ENCODE measurements at places on chromosomes 4 and X.
A peak's percentile ranks its signal among the peaks of the same experiment; 100 is the strongest.

DNA sequence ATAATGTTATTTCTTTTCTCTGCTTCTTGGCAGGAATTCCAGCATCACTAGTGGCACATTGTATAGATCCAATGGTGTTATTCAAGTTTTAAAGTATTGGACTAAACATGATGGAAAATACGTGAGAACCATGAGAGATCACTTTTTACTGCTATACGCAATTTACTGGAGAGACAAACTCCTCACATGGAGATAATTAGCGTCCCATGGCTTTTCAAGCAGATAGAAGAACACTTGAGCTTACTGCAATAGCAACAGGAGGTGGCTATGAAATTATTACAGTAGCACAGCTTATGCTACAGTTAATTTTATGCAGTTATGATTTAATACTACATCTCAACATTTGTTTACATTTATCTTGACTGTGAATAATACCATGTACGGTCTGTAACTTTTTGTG lies 11.9 kb upstream of the TMEM185A start:
- no peaks in the 10 kb centered on the region for H3K27me3 ChIP-seq
- no peaks in the 10 kb centered on the region for H3K36me3 ChIP-seq
- H3K4me1 ChIP-seq: no peaks in the 10 kb centered on the region
- no peak overlapping the region for H3K27ac ChIP-seq
- no peak overlapping the region for H3K4me3 ChIP-seq

DNA sequence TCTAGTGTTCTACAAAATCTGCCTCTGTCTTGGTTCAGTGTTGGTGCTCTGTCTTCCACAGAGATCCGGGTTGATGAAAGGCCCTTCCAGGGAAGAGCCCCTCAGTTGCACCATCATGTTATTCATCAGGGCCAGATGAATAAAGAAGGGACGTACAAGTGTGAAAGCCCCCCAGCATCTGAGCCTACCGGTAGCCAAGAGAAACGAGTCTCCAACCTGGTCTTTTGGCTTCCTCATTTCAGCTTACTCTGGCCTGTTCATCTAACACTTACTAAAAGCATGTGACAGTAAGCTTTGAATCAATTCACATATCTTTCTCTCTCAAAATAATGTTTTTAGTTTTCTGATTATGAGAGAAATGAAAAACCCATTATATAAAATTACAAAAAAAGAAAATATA lies 19.2 kb downstream of the MEPE start:
- DNase-seq: no peak
- H3K27ac ChIP-seq: no peak overlapping the region
- no peaks in the 10 kb centered on the region for H3K36me3 ChIP-seq
- no peaks in the 10 kb centered on the region for H3K27me3 ChIP-seq
- no peaks in the 10 kb centered on the region for H3K4me1 ChIP-seq

DNA sequence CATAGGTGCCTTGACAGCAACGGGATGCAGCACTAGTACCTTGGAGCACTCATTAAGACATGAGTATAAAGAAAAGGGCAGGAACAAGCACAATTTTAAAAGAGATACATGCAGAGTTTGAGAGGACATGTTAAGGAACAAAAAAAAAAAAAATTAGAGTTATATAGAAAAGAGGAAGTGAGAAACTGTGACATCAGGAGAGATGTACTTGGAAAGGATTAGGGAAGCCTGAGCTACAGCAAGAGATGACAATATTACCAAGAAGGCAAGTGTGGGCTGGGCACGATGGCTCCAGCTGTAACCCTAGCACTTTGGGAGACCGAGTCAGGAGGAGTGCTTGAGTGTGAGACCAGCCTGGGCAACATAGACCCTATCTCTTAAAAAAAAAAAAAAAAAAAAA lies 37.4 kb downstream of the GPR143 start:
- no peak for DNase-seq
- no peaks in the 10 kb centered on the region for H3K27me3 ChIP-seq
- H3K4me1 ChIP-seq: no peaks in the 10 kb centered on the region
- H3K4me3 ChIP-seq: no peak overlapping the region
- H3K36me3 ChIP-seq: no peaks in the 10 kb centered on the region

DNA sequence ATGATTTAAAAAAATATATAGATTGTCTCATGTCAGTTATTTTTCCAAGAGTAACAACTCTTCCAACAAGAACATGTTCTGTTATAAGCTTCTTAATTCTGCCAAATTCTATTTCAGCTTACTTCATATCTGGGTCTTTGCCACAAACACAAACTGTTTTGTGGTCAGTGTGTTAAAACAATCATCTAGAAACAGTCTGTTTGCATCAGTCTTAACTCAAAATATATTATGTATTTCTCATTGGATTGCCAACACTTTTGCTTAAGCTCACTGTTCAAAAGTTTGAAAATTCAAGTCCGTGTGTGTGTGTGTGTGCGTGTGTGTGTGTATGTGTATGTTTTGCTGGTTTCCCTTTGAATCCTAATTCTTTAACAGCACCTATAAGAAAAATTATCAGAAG lies 752.3 kb upstream of the NDST4 start:
- H3K4me3 ChIP-seq: no peak overlapping the region
- no peak for DNase-seq
- no peak overlapping the region for H3K27ac ChIP-seq
- H3K27me3 ChIP-seq: no peaks in the 10 kb centered on the region
- no peaks in the 10 kb centered on the region for H3K36me3 ChIP-seq

GRCh38 chr4:165879641-165880040 lies 6.6 kb downstream of the TLL1 start:
- no peaks in the 10 kb centered on the region for H3K36me3 ChIP-seq
- H3K27me3 ChIP-seq: no peaks in the 10 kb centered on the region
- no peak for DNase-seq
- H3K4me3 ChIP-seq: no peak overlapping the region
- no peak overlapping the region for H3K27ac ChIP-seq

- H3K4me3 ChIP-seq: no peak overlapping the region
- no peaks in the 10 kb centered on the region for H3K36me3 ChIP-seq
- DNase-seq: no peak
- peaks cover 31% of the 10 kb centered on the region for H3K4me1 ChIP-seq
- peak overlapping the region; percentile 66 for H3K27ac ChIP-seq
- no peaks in the 10 kb centered on the region for H3K27me3 ChIP-seq
These were observed 407.6 kb downstream of the ANKRD50 start for GRCh38 chr4:124304941-124305340.

- H3K36me3 ChIP-seq: no peaks in the 10 kb centered on the region
- no peaks in the 10 kb centered on the region for H3K4me1 ChIP-seq
- H3K4me3 ChIP-seq: no peak overlapping the region
- no peaks in the 10 kb centered on the region for H3K27me3 ChIP-seq
- no peak for DNase-seq
These were observed 126.9 kb downstream of the FAM53A start for GRCh38 chr4:1557221-1557597.

DNA sequence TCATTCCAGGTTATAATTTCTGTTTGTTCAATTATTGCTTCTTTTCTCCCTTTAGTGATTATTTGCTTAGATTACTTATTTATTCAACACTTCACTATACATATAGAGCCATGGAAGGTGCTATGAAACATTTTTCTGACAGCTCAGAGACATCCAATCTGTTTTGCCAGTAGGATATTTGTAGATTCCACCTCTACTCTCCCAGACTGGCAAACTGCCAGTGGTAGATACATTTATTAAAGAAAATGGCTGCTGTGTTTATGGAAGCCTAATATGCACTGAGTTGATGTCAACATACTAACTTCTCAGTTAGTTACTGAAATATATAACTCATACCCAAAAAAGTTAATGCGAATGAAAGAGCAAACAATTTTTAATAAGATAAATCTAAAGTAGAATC lies 348.6 kb downstream of the TRAM1L1 start:
- H3K36me3 ChIP-seq: no peaks in the 10 kb centered on the region
- H3K4me1 ChIP-seq: no peaks in the 10 kb centered on the region

DNA sequence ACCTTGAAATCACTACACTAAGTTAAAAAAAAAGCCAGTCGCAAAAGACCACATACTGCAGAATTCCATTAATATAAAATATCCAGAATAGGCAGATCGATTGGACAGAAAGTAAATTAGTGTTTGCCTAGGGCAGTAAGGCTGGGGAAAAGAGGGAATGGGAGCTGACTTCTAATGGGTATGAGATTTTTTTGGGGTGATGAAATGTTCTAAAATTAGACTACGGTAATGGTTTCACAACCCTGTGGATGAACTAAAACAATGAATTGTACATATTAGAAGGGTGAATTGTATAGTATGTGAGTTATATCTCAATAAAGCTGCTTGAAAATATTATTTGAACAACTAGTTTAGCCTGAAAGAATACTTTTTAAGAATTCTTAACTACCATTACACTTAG lies 6.7 kb upstream of the GPRIN3 start:
- H3K27ac ChIP-seq: no peak overlapping the region
- DNase-seq: no peak
- H3K4me1 ChIP-seq: no peaks in the 10 kb centered on the region
- no peaks in the 10 kb centered on the region for H3K27me3 ChIP-seq
- no peak overlapping the region for H3K4me3 ChIP-seq
- H3K36me3 ChIP-seq: no peaks in the 10 kb centered on the region

- H3K4me1 ChIP-seq: no peaks in the 10 kb centered on the region
- peak; percentile 68 for DNase-seq
These were observed 1.1 kb downstream of the OGT start for GRCh38 chrX:71533851-71534561.

DNA sequence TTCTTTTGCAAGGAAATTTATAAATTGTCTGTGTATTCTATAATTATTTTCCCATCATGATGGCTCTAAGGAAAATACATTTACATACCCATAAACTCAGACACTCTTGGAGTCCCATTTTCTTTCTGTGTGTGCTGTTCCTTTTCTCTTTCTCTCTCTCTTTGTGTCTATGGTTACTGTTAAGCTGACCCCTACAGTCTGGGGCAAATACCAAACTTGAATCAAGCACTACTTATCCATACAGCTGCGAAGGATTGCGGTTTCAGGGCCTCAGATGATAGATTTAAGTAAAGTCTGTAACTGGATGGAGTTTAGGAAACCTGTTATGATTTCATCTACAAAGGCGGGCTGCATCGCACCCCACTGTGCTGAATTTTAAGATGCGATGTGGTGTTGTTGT lies 150.2 kb downstream of the SHROOM3 start:
- no peaks in the 10 kb centered on the region for H3K36me3 ChIP-seq
- no peak for DNase-seq
- H3K4me3 ChIP-seq: peak overlapping the region; percentile 59
- H3K27me3 ChIP-seq: no peaks in the 10 kb centered on the region
- peak overlapping the region; percentile 88 for H3K27ac ChIP-seq

DNA sequence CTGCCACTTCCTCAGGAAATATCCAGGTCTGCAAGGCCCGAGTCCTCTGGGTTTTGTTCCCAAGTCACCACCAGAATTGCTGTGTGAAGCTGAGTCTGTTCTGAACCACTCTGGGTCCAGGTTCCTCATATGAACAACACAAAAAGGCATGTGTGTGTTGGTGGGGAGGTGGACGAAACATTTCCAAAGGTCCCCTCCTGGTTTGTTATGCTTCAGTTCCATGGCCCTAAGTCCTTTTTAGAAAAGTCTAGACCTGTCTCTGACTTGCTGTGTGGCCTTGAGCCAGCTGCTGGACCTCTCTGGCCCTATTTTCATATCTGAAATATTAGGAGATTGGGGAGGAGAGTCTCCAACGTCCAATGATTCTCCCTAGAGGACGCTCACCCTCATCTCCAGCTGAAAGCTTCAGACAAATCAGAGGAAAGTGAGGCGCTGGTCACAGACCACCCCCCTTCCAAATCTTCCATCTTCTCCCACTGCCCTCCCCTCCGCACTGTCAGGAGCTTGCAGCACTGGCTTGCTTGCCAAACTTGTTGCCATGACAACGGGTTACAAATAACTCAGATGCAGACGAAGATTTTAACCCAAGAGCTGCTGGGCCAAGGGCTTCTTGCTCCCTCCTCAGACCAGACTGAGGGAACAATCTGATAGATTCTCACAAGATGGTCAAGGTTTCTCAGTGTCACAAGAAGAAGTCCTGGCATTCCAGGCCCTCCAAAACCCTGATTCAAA lies 64.5 kb downstream of the SMC1A start:
- no peaks in the 10 kb centered on the region for H3K4me1 ChIP-seq
- no peaks in the 10 kb centered on the region for H3K36me3 ChIP-seq
- no peak overlapping the region for H3K27ac ChIP-seq
- DNase-seq: no peak
- H3K4me3 ChIP-seq: no peak overlapping the region
- H3K27me3 ChIP-seq: no peaks in the 10 kb centered on the region

GRCh38 chr4:138199568-138200235 lies 42.4 kb downstream of the SLC7A11 start:
- no peaks in the 10 kb centered on the region for H3K4me1 ChIP-seq
- no peak overlapping the region for H3K27ac ChIP-seq
- DNase-seq: no peak

GRCh38 chr4:129369361-129370010 lies 273.5 kb downstream of the C4orf33 start:
- no peak overlapping the region for H3K4me3 ChIP-seq
- H3K27ac ChIP-seq: no peak overlapping the region
- H3K4me1 ChIP-seq: no peaks in the 10 kb centered on the region
- H3K27me3 ChIP-seq: no peaks in the 10 kb centered on the region
- no peak for DNase-seq
- no peaks in the 10 kb centered on the region for H3K36me3 ChIP-seq

- H3K4me3 ChIP-seq: no peak overlapping the region
- H3K27ac ChIP-seq: no peak overlapping the region
- no peaks in the 10 kb centered on the region for H3K36me3 ChIP-seq
- H3K27me3 ChIP-seq: no peaks in the 10 kb centered on the region
- no peak for DNase-seq
These were observed 58.0 kb downstream of the RHOH start for GRCh38 chr4:40254608-40255392.

GRCh38 chr4:176708771-176709311 lies 83.9 kb downstream of the VEGFC start:
- H3K27ac ChIP-seq: no peak overlapping the region
- no peak overlapping the region for H3K4me3 ChIP-seq
- DNase-seq: no peak
- no peaks in the 10 kb centered on the region for H3K36me3 ChIP-seq
- H3K27me3 ChIP-seq: no peaks in the 10 kb centered on the region
- H3K4me1 ChIP-seq: no peaks in the 10 kb centered on the region

GRCh38 chr4:4455210-4455865 lies 68.4 kb downstream of the NSG1 start:
- DNase-seq: no peak
- no peak overlapping the region for H3K4me3 ChIP-seq

DNA sequence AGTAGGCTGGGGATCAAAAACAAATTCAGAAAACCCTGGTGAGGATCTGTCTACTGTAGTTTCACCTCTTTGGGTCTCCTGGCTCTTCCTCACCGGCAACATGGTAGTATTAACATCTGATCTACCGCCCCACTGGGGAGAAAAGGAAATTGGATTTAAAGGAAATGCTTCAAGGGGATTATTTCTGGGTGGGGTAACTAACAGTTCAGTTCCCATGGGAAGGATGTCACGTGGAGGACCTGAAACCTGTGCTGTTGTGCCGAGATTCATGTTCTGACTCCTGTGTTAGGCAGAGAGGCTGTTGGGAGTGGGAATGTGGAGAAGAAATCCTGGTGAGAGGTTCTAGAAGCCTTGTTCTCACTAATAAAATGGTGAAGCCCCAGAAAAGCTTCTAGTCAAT lies 254.4 kb downstream of the BCOR start:
- no peaks in the 10 kb centered on the region for H3K4me1 ChIP-seq
- no peak overlapping the region for H3K4me3 ChIP-seq
- no peaks in the 10 kb centered on the region for H3K36me3 ChIP-seq
- no peak overlapping the region for H3K27ac ChIP-seq
- DNase-seq: no peak

Data from tibial artery (tissue), 4 donors.